NCI-H1694 (cell line): ENCODE measurements at places on chromosomes 2 and 18.

GRCh38 chr2:1636791-1637415 lies 107.4 kb downstream of the PXDN start:
- no peak for DNase-seq

GRCh38 chr18:77127769-77128671 lies 4.6 kb downstream of the MBP start:
- DNase-seq: peak; percentile 53

DNA sequence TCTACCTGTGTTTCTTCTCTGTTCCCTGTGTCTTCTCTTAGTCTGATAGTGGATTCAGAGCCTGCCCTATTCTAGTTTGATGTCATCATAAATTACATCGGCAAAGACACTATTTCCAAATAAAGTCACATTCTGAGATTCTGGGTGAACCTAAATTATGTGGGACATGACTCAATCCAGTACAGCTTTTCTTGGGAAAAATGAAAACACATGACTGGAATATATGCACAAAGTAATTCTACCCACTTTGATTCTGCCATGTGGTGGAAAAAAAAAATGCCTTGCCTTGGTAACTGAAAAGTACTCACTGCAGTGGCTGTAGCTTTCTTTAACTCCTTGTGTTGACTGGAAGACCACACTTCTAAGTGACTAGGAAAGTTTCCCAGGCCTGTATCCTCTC lies 73.7 kb downstream of the LRATD1 start:
- DNase-seq: no peak

GRCh38 chr18:11419338-11419737 lies 190.1 kb upstream of the SLC35G4 start:
- no peak for DNase-seq

DNA sequence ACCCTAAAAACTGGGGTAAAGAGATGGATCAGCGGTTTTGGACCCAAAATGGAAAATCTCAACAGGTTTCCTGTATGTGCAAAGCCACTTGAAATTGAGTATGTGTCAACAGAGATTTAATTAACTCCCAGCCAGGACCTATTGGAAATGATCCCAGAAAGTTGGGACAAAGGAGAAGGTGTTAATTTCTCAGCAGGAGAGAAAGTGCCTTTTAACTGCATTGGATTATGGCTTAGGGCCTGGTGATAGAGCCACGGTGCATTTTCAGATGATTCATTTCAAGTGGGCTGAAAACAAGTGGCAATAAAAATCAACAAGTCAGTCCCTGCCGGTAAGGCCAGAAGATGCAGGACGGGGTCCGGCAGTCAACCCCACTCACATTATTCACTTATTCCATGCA lies 80.2 kb upstream of the BCL11A start:
- DNase-seq: no peak

DNA sequence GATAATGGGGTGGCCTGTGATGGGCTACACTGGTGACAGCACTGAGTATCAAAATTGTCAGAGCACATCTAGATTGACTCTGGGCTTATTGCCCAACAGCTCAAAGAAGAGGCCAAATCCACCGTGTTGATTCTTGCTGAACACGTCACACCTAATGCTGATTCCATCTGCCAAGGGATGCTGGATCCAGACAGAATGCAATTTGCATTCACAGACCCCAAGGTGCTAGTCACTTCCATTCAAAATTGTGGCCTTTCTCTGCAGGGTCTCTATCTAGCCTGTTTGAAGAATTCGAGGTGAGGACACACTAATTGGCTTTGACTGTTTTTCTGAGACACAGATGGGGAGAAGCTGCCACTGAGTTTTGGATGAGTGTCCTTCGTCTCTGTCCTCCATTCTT lies 13.5 kb upstream of the GPR39 start:
- DNase-seq: peak; percentile 84

DNA sequence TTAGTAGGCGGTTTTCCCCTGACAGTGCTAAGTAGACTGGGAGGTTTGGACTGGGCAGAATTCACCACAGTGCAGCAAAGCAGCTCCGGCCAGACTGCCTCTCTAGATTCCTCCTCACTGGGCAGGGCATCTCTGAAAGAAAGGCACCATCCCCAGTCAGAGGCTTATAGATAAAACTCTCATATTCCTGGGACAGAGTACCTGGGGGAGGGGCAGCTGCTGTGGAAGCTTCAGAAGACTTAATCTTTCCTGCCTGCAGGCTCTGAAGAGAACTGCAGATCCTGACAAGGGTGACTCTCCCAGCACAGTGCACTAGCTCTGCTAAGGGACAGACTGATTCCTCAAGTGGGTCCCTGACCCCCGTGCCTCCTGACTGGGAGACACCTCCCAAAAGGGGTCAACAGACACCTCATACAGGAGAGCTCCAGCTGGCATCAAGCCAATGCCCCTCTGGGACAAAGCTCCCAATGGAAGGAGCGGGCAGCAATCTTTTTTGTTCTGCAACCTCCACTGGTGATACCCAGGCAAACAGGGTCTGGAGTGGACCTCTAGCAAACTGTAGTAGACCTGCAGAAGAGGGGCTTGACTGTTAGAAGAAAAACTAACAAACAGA lies 266.8 kb upstream of the CRIM1 start:
- no peak for DNase-seq

DNA sequence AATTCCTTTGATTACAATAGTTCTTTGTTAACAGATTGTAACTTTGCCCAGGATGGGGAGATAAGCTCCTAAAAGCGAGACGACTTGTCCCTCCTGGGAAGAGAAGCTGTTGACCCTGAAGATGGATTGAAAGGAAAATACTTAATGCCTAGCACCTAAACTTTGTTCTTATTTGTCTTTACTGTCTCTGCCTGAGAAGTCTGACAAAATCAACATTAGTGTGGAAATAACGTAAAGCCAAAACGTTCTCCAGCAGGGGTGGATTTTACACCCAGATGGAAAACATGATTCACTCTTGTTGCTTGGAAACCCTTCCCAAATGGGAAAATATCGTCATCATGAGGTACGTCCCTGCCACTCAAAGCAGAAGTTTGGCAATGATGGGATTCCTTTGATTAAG lies 450.1 kb downstream of the SLC4A3 start:
- no peak for DNase-seq

DNA sequence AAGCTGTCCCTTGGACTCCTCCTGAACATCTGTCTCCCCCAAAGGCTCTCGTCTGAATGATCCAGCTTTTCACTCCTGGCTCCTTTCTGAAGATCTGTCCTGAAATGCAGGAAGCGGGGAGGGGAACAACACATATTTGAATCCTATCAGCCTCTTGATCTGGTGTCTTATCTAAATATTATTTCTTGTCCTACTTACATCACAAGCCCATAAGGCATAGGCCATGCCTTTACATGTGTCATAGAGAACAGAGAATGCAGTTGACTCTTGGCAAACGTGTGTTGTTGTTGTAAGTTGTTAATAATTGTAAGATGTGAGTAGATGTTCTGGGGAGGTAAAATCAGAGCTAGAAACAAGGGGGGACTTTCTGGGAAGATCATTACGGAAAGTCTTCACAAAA lies 57.4 kb downstream of the GATA6 start:
- no peak for DNase-seq

GRCh38 chr2:197839327-197839726 lies 34.9 kb downstream of the PLCL1 start:
- DNase-seq: no peak

- no peak for DNase-seq
These were observed 36.1 kb downstream of the NHEJ1 start for GRCh38 chr2:219124381-219125110.

DNA sequence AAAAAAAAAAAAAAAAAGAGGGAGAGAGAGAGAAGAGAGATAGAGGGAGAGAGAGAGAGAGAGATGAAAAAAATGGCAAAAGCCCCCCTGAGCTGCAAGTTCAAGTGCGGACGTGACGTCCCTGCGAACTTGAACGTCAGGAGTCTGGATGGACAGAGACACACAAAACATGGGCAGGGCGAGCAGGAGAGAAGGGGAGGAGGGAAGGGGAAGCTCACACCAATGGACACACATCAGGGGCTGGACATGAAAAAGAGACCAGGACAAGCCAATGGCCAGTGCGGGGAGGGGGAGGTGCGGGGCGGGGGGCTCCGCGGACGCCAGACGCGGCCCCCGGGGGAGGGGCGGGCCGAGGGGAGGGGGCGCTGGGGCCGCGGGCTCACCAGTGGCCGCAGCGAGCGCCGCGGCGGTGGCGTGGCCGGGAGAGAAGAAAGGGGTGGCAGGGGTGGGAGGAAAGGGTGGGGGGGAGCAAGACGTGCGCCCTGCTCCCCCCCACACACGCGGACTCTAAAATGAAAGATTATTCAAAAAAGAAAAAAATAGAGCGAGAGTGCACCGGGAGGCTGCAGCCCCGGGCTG lies at the start of gene BCL11A:
TSS of gene BCL11A (minus strand) at position 160 of the 579 bp plus-strand sequence. CDS start 384 bp downstream, outside the sequence.
- peak; percentile 78 for DNase-seq

- DNase-seq: no peak
These were observed 147.3 kb downstream of the IRS1 start for GRCh38 chr2:226652369-226652768.

DNA sequence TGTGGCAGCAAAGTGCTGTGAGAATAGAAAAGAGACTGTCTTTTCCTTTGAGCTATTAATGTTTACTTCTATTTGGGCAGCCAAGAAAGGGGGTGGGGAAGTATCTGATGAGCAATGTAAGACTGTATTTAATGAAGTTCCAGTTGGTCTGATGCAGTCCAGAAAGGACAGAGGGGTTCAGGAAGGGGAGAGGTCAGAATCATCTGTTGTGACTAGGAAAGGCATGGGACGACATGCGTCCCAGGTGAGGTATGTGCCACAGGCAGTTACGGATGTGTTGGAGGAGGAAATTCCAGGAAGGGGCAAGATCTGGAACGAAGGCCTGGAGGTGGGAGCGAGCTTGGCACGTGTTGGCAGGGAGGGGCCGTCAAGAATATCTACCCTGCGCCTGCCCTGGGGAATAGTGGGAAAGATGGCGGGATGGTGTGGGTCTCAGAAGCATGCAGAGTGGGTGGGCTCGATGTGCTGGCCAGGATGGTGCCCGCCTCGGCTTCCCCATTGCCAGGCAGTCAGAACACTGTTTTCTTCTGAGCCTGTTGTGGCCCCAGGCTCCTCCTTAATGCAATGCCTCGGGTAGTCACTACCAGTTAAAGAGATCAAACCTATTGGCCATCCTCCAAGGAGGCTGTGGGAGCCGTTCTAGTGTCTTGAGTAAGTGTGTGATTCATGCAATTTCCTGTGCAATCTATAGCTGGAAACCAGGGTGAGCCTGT lies 57.8 kb upstream of the TXNDC2 start:
- no peak for DNase-seq

DNA sequence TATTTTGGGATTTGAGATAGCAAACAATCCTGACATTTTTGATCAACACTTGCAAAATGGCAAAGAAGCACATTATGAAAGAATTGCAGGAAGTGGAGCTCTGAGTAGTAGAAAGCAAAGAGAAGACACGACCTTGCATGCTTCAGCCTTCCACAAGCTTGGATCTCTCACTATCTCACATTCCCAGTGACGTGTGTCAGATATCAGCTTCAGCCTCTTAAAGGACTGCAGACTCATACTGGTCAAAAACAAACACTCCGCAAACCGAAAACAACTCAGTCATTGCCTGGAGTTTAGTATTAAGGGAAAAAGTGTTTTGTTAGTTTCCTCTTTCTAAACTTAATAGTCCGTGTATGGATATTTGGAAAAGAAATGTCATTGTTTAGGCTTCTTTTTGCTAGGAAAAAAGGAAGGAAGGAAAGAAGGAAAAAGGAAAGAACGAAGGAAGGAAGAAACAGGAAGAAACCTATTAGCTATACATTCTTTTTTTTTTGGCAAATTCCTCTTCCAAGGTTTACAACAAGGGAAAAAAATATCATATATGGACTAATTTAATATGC lies 32.6 kb upstream of the SLC40A1 start:
- DNase-seq: no peak

- no peak for DNase-seq
These were observed 221.8 kb upstream of the RBMS1 start for GRCh38 chr2:160715428-160715827.

DNA sequence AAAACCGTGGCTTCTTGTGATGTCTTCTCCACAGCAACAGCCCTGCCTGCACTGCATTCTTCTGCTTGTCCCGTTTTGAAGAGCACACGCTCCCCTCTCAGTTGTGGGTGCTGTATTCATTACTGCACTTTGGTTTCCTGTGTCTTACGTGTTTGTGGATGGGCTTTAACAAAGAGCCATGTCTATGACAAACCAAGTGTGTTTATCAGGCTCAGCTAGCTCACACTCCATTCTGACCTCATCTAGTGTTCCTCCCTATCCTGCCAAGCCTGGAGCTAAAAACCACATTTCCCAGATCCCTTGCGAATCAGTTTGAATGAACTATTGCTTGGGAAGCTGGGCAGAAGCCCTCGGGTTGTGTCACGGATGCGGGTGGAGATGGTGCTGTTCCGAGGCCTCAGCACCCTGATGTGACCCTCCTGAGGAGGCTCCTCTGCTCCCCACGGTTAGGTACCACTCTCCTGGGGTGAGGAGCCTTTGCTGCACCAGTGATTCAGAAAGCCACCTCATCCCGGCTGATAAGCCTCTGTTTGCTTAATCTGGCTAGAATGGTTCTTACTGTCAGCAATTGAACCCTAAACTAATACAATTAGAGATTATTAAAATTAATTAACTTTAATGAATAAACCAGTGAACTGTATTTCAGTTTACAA lies 116.5 kb downstream of the GALR1 start:
- DNase-seq: no peak

DNA sequence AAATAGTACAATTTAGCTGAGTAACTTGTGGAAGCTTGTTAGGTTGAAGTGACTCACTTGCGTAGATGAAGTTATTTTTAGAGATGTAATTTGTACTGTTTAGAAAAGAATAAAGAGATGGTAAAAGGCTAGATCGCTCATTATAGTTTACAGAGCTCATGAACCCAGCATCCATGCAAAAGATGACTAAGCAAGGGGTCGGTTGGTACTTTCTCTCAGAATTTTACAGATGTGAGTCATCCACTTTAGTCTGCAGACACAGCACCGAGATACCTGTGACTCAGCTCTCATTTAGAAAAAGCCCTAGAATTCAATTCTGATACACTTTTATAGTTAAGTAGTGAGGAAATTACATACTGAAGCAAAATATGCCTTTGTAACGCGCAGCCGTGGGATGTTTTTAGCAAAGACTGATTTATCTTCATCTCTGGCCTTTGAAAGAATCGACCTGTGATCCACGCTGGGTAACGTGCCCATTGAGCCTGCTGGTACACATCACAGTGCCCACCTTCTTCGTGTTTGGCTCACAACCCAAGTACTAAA lies 116.5 kb upstream of the FOSL2 start:
- no peak for DNase-seq

- no peak for DNase-seq
These were observed 9.9 kb upstream of the GAREM1 start for GRCh38 chr18:32480581-32480980.

GRCh38 chr2:135252805-135253458 lies 200.8 kb downstream of the RAB3GAP1 start:
- no peak for DNase-seq

GRCh38 chr2:14628901-14629300 lies 3.6 kb upstream of the LRATD1 start:
- no peak for DNase-seq

DNA sequence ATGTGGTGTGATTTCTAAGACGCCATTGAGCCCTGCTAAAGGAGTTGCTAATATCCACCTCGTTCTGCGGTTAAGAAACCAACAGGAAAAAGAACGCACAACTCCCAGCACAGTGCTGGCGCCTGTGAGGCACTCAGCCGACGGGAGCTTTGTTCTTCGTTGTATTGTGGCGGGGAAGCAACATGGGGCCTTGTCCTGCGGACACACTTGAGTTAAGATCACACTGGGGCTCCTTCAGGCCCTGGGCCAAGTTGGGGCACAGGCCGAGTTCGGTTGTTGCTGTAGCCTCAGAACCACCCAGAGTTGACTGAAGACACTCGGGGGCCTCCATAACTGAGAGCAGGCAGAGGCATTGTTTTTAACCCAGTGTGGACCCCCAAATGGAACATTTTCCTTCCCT lies 30.6 kb upstream of the CD8A start:
- DNase-seq: no peak
